ENCODE measurements at places on chromosomes 16 and 17.

DNA sequence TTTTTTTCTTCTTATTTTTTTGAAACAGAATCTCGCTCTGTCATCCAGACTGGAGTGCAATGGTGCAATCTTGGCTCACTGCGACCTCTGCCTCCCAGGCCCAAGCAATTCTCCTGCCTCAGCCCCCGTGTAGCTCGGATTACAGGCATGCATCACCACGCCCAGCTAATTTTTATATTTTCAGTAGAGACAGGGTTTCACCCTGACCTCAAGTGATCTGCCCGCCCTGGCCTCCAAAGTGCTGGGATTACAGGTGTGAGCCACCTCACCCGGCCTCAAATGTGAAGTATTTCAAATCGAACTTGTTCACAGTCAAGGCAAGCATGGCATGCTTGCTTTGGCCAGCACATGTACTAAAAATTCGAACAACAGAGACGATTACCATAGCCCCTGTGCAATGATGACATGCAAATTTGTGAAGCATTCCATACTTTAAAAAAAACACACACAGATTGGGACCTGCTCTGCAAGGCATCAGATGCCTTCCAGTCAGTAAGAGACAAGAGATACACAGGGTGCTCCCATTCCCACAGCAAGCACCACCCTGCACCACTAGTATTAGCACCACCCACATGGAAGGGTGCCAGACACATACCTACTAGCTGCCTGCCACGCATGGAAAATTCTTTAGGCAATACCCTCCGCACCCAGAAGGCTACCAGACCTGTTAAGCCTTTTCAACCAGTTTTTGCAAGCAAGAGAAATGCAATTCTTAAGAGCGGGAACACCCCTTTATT is 47.2 kb downstream of the ANKRD11 start:
- DNase-seq: peak; percentile 59

DNA sequence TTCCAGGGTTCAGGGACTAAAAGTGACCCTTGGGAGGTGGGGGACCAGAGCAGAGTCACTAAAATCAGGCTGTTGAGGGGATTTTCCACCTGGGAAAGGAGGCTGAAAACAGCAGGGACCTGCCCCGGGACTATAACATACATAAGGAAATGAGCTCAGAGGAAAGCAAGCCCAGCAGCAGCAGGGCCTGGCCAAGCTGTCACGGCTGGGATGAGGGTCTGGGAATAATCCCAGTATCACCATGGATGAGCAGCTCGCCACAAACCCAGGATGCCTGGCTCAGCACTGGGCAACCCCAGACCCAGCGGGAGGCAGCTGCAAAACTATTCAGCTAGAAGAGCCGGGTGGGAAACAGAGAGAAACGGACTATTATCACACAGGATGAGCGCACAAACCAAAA is 72.4 kb downstream of the RPH3AL start:
- DNase-seq: no peak

- no peak for DNase-seq
Observed at GRCh38 chr16:30934827-30935557, 11.6 kb downstream of the FBXL19 start.

GRCh38 chr17:58249270-58250133 is 11.1 kb downstream of the LPO start:
- peak; percentile 51 for DNase-seq

GRCh38 chr16:81374550-81374949 is 59.8 kb downstream of the GAN start:
- DNase-seq: no peak

DNA sequence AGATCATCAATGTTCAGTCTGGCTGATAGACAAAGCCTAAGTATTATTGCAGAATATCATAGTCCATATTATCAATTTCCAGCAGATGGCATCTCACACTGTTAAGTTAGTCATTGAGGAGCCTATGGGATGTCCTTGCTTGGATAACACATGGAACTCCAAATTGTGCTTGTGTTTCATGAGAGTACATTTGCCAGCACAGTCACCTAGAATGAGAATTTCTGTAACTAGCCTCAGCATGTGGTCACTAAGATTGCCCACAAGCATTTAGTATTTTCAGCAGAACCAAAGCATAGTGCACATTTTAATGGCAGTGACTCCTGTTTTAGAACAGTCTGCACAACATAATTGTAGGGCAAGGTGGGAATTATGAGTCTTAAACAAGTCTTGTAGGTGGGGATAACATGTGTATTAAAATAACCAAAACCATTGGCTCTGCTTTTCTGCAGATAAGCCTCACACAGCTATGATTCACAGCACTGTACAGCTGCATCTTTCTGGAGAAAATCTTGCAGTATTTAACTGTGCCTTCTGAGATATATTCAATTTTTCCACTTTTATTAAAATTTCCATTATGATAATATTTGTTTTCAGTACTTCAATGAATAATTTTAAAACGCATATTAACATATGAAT is 882.8 kb upstream of the SOX9 start:
- DNase-seq: peak; percentile 58

DNA sequence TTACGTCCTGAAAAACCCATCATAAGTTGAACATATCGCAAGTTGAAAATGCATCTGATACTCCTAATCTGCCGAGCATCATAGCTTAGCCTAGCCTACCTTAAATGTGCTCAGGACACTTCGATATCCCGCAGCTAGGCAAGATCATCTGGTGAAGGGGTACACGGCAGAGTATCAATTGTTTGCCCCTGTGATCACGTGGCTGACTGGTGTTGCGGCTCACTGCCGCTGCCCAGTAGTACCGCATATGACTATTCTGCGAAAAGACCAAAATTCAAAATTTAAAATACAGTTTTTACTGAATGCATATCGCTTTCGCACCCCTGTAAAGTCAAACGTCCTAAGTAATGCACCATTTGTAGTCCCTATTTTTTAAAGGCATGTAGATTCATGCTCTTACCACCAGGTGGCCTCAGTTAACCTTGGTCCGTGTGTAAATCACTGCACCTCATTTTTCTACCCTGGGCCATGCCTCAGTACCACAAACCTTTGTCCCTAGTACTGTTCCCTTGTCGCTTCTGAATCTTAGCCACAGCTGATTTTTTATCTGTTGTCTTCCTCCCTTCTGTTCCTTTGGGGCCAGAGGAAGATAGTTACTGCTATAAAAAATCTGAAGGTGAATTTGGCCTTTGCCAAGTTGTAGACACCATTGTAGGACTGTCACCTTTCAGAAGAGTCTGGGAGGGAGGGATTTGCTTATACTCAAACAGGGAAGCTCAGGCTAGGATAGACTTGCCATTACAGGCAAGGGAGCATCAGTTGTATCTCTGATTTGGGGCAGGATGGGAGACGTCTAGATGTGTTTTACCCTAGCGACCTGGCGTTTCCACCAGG is 34.4 kb downstream of the WWP2 start:
- peak; percentile 62 for DNase-seq

DNA sequence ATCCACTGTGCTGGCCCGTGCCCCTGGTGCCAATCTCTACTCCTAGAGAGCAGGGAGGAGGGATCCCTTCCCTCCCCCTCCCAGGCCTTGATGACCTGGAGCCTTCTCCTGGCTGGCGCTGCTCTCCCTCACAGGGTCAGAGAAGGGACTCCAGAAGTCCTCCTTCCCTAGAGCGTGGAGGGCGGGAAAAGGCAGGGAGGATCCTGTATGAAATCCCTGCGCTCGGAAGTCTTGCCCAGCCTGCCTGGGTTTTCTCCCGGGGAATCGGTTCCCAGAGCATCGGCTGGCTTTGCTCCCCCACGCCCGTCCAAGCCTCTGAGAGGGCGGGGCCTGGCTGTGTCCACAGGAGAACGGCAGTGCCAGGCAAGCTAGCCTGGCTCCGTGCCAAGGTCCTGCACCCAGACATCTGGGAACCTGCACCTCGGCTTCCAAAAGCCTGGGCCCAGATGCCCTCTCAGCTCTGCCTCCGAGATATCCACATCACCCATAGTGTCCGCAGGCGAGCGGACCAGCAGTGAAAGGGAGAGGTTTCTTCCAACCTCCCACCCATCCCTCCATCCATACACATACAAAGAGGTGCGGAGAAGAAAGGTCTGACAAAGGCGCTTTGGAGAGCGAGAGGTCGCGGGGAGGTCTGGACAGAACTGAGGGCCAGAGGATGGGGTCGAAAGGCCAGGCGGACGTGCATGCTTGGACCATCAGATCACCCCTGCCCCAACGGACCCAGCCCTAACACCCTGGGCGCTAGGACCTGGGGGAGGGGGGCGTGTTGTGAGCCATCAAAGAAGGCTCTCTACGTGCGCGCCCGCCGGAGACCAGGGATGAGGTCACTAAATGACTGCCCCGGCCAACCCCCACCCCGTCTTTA is 1.1 kb downstream of the MPP2 start:
- peak; percentile 61 for DNase-seq

- peak; percentile 99 for DNase-seq
Observed at GRCh38 chr17:31596382-31597323, 205.2 kb downstream of the RAB11FIP4 start.

- DNase-seq: peak; percentile 91
Observed at GRCh38 chr17:41548844-41549595, 20.9 kb upstream of the KRT19 start.

GRCh38 chr17:82095777-82096708 is 2.0 kb downstream of the FASN start:
- no peak for DNase-seq

DNA sequence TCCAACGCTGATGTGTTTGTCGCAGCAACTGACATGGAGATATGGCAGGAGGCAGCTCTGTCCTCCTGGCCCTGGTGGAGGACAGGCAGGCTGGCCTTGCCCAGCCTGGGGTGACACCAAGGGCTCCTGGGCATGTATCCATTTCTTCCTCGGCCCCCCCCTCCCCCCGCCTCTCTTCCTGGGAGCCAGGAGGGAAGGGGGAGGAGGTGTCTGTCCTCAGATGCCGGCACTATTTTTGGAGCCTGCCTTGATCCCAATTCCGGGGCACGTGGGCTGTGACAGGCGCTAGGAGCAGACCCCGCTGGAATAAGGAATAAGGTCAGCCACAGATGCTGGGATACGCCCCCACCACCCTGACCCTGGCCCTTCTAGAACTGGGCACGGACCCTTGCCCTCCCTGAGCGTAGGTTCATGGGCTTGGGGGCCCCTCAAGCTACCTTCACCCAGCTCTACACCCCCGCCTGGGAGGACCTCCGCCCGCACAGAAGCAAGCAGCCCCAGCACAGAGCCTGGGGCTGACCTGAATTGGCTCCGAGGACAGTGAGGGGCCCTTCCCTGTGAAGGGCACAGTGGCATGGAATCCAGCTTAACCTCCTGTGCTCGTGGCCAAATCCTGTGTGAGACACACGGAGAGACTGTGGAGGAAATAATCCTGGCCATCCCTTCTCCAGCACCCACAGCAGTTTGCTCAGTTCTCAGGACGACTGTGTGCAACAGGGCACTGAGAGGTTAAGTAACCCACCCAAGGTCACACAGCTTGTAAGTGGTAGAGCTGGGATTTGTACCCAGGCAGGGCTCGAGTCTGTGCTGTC is 24.1 kb downstream of the SEC14L5 start:
- DNase-seq: no peak

DNA sequence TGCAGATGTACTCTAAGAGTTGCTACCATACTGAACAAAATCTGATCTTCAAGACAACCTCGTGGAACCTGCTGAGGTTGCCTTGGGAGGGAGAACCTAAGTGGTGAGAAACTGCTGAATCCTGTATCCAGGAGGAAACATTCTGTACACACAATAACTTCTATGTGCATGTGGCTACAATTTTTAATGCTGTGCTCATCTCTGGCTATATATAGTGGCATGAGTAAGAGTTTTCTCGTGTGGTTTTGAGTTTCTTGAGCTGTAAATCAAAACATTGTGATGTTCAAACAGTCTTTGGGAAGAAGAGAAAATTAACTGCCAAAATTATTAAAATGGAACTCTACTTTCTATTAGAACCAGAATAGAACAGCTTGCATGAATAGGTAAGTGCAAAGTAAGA is 206.8 kb downstream of the CA10 start:
- peak; percentile 35 for DNase-seq

DNA sequence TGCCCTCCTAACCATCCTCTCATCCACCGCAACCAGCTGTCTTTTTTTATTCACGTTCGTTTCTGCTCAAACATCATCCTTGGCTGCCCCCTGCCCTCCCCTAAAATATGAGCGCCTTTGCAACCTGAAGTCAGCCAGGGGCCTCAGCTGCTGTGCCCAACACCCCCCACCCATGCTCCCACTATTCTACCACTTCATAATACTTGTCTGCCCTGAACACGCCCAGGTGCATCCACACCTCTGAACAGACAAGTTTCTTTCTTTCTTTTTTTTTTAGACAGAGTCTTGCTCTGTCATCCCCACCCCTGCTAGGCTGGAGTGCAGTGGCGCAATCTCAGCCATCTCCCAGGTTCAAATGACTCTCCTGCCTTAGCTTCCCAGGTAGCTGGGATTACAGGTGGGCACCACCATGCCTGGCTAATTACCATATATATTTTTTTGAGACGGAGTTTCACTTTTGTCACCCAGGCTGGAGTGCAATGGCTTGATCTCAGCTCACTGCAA is 26.9 kb downstream of the CEP295NL start:
- DNase-seq: no peak

DNA sequence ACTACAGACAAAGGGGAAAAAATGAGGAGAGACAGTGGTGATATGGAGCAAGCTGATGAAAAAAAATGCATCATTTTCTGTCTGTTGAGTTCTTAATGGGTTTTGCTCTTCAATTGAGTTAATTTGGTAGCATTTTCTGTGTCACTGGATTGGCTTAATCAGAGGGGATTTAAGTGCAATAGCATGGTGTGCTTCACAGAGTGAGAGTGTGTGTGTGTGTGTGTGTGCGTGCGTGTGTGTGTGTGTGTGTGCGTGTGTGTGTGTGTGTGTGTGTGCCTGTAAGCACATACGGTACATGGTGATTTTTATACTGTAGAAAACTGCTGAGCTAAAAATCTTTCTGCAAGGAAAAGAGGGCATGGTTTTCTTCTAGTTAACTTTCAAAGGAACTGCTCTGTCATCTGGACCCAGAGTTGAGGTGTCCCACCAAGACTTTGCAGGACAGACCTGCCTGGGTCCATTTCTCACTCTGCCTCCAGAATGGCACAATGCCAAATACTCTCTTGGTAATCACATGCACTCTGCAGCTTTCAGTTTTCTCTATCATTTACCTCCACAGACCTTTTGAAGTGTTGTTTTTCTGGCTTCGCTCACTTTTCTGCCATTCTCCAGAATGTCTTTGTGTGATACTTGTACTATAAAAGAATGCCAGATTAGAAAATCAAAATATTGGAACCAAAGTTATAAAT is 952.6 kb upstream of the SOX9 start:
- DNase-seq: no peak

DNA sequence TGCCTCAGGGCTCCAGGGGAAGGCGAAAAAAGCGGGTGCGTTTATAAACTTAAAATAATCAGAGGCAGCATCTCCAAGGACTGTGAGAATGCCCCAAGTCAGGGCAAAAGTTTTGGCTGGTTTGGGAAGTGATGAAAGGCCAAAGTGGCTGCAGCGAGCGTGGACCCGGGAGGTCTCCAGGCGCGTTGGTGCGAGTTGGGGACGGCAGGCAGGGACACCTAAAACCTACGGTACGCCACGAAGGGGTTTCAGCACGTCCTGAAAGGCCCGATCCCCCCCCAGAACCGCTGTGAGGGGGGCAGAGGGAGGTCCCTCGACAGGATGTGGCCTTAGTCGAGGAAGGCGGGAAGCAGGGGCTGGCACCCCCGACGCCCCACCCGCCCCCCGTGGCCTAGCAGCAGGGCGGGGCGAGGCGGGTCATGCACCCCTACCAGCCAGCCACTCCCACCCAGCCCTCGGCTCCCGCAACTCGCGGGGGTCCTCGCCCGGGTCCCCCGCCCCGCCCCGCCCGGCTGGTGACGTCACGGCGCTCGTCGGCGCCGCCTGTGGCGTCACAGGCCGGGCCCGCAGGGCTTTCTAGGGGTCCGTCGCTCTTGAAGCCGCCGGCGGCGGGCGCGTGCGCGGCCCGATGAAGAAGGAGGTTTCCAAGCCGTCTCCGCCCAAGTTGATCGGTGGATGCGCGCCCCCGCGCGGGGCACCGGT is at the start of gene MYCBPAP:
Gene MYCBPAP, plus strand, starts transcription at position 569 of the 702 bp plus-strand sequence. CDS start 236 bp downstream, outside the sequence.
- DNase-seq: peak; percentile 79
